ENCODE measurements at places on chromosomes 16 and 17.

- no peak for DNase-seq
Measured at GRCh38 chr17:68768804-68769203, 167.6 kb upstream of the FAM20A start.

- DNase-seq = no peak
Measured at GRCh38 chr17:61555127-61555566, 35.9 kb downstream of the NACA2 start.

DNA sequence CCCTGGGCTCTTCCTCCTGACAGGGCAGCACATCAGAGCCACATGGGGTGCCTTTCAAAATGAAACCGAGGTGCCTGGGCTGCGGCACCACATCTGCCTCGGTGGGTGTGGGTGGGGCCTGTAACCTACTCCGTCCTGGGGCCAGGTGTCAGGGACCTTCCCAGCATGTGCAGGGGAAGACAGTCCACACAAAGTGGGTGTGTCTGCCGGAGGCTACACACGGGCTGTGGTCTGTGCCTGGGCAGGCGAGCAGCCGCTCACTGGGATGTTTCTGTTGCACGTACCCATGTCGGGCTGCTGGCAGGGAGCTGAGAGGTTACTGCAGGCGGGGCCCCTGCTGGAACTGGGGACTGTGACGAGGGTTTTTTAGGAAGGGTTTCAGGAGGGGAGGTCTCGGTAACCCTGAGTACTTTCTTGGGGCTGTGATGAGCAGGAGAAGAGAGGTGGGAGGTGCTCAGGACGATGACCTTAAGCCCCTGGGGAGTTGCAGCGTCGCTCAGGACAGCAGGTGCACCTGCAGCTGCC lies 351.2 kb downstream of the SEC14L1 start:
- no peak for DNase-seq

- DNase-seq = no peak
Measured at GRCh38 chr17:17800504-17801021, 36.2 kb downstream of the SREBF1 start.

DNA sequence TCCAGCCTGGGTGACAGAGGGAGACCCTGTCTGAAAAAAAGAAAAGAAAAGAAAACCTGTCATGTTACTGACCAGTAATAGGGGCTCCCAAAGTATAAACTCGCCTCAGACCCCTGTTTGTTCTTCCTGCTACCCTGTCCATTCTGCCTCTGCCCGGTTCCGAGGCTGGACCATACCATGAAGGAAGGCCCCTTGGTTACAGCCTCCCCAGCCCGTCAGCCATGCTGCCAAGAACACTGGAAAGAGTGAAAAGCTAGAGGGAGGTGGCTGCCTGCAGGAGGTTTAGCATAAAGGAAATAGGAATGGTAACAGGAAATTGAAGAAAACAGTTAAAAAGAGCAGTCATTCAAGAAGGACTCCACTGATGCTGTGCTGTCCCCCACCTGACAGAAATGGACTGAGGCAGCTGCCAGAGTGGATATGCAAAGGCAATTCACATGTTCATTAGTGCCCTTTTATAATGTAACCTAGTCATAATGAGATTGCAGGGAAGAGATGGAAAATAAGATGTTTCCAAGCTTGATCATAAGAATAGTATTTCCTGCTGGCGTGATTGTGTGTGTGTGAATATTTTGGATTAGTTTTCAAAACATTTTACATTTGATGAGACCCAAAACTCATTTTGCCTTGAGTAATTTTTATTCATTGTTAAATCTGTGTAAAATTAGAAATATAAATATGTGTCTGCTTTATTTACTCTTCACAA lies 102.6 kb downstream of the GOSR1 start:
- no peak for DNase-seq

DNA sequence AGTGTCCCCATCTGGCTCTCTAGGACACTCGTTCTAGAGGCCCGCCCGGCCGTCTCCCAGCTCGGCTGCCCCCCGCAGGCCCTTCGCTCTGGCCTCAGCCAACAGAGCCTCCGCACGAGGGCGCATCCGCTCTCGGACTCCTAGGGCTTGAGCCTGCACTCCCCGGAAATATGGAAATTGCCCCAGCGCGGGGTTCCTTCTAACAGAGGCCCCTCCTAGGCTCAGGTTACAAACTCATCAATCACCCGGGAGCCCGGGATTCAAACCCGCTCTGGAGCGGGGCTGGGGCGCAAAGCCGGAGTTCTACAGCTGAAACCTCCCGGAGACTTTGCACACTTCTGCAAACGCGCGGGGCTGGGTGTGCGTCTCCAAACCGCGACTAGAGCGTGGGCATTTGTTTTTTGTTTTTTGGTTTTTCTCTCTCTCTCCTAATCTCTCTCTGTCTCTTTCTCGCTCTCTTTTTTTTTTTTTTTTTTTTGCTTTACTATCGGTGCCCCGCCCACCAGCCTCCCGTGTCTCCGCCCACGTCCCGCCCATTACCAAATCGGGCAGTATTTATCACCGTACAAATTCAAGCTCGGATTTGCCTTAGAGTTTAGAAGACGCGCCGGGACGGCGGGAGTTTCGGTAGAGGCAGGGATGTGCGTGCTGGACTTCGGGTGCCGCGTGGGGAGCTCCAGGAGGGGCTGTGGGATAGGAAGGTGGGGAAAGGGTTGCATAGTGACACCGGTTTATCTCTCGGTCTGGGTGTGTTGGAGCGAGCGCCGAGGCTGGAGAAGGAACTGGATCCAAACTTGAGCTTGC lies 2.4 kb upstream of the FOXL1 start:
- peak; percentile 86 for DNase-seq

DNA sequence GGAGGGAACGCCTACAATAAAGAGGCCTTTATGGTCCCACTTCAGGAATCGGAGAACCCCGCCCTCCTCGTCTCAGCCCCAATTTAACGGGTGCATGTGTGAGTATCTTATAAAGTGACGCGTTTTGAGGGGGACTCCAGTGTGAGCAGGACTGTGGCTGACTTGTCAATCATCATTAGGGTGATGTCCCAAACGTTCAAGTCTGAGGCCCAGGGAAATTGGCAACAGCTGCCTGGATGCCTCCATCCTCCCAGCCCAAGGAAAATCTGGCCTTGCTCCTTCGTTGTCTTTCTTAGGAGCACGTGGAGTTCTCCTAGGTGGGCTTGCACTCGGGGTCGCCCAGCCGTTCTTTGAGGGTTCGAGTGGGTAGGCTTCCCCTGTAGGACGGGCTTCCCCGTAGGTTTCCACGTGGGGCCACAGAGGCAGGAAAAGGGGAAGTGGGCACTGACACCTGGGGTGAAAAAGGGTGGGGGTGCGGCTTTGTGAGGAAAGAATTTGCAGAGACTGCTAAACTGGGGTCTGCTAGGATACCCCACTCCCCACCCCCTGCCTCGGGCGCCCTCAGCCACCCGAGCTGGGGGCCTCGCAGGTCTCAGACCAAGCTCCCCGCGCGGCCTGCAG lies 561 bp upstream of the HERPUD1 start:
- no peak for DNase-seq

GRCh38 chr16:89422905-89423630 lies 67.3 kb downstream of the ANKRD11 start:
- no peak for DNase-seq

- no peak for DNase-seq
Measured at GRCh38 chr17:17137731-17138585, 68.2 kb downstream of the PLD6 start.

DNA sequence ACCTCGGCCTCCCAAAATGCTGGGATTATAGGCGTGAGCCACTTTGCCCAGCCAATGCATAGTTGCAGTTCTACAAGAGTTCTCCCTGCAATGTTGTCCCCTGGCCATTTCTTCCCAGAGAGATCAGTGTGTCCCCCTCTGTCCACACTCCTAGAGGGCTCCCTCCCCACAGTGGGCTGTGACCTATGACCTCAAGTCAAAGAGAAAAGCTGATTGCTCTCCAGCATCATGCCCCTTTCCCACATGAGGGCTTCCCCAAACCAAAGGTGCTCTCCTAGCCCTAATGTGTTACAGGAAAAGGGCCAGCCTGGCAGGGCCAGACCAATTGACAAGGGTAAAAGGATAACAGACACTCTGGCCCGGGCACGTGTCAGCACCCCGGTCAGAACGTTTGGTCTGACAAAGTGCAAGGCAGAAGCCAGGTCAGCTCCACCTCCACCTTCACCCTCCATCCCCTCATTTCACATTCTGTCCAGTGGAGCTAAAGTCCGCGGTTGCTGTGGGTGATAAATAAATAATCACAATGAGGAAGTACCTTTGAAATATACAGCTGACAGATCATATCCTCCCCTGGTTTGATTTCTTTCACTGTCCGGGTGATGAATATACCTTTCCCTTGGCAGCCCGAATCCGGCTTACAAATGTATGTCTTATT lies 17.8 kb downstream of the TTLL6 start:
- DNase-seq = no peak

DNA sequence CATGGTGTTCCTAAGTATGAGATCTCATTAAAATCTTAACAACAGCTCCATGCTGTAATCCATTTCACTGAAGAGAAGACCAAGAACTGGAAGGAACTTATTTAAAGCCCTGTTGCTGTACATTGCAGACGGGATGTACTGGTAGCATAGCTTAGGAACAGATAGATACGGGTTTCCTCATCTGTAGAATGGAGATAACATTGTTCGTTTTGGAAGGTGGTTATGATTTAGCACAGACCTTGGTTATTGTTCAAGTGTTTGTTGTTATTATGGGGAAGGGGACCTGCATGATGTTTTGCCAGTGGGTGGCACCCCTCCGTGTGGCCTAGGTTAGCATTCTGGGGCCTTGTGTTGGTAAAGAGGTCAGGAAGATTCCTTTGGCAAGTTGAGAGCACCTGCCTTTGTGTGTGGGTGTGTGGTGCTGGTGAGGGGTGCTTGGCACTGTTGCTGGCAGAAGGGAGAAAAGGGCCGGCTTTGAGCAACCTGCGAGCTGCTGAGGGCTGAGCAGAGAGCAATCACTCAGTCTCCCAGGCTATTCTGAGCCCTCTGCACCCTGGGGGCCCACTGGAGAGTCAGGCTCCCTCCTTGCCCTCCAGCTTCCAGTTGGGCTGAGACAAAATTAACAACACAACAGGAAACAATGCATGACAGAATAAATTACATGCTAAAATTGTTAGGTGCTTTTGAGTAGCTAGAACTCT lies 2.3 kb downstream of the TAOK2 start:
- no peak for DNase-seq

DNA sequence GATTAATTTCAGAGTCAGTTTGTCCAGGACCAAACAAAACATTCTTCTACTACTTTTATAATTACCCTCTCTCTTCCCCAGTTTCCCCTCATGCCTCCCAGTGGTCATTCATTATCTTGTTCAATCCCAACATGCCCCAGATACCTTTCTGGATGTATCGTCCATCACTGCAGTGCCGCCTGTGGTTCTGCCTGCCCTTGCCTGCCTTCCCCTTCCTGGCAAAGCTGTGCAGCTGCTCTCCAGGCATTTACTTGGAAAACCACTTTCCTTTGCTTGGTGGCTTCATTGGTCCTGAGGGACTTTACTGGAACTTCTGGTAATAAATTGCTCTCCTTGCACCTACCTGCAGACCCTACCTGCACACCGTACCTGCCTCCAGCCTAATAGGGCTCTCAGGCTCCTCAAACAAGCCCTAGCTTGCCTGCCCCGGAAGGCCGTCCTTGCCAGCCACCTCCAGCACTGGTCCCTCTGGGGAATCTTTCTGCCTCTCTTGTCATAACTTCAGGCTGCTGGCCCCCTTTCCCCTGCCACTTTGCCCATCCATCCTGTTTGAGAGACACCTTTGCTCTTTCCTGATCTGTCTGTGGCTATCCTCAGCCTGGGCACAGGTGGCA lies 19.5 kb upstream of the MSI2 start:
- DNase-seq = no peak

DNA sequence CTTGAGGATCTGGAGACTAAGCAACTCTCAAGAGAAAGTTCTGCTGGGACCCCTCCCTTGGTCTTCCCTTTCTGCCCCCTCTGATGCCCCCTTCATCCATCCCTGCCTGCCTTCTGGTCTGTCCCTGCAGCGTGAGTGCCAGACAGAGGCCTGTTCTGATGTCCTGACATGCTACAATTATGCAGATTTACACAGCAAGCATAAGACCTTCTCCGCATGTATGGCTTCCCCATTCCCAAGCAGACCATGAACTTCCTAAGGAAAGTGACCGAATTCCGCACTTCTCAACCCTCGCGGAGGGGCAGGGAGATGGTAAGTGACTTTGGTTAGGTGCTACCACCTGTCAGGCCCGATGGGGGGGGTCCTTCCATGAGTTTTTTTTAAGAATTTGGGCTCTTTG lies 150.1 kb upstream of the SDK2 start:
- no peak for DNase-seq

DNA sequence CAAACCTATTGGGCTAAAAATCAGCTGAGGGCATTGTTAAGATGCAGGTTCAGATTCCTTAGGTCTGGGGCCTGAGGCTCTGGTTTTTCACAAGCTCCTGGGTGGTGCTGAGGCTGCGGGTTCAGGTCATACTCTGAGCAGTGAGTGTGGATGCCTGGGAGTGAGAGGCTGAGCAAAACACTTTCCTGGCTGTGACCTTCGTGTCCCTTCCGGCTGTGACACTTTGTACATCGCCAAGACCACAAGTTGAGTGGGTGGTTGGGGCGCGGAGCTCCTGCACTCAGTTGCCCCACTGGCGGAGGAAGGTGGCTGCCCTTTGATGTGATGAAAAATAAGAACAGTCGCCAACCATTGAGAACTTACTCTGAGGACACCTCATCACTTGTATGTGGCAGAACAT lies 24.8 kb downstream of the CCR7 start:
- DNase-seq = no peak

GRCh38 chr16:58904291-58904690 lies 170.2 kb upstream of the GOT2 start:
- no peak for DNase-seq

DNA sequence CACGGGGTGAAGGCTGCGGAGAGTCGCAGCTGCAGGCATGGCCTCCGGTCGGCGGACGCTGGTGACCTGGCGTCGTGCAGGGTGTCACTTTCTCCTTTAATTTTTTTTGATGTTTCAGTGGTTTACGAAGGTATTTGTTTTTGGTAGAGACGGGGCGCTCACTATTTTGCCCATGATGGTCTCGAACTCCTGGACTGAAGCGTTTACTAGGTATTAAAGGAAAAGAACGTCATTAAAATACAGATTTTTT lies 17.1 kb downstream of the ZNF213 start:
- DNase-seq = no peak

GRCh38 chr16:80536238-80536637 lies 4.6 kb upstream of the DYNLRB2 start:
- no peak for DNase-seq

GRCh38 chr17:40427002-40427491 lies 9.4 kb upstream of the TOP2A start:
- DNase-seq = no peak

GRCh38 chr16:58831386-58831785 lies 97.3 kb upstream of the GOT2 start:
- DNase-seq = no peak

GRCh38 chr16:2477327-2477726 lies 2.4 kb downstream of the TBC1D24 start:
- DNase-seq = no peak

DNA sequence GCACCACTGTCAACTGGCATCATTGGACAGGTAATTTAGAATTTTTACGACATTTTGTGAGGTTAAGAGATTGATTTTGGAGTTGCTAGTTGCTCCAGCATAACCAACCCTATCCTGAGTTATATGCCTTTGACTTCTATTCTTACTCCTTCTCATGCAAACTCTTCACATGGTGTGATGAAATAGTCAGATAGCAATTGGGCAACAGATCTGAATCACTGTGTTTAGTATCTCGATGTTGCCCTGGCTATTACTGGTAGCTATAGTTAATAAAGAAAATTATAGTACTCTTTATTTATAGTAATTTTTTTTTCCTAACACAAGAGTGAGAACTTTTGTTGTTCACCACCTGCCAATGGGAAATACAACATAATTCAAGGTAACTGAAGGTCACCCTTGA lies 494.8 kb upstream of the TOM1L1 start:
- no peak for DNase-seq
